ENCODE measurements at places on chromosomes 5 and 9. TPM values are rescaled to one million over a fixed set of nuclear protein-coding genes. Genes with fewer than 3 reads are reported as not detected.

Gene SMIM33
- not detected for total RNA-seq

GRCh38 chr5:108345541-108346171 lies 36.2 kb downstream of the FBXL17 start:
- DNase-seq, result no peak

GRCh38 chr5:125461641-125462072 lies 715.2 kb upstream of the ZNF608 start:
- DNase-seq, result no peak

Gene TNC
- total RNA-seq, result 32.6 TPM

GRCh38 chr9:35736201-35736633 lies 3.8 kb downstream of the CREB3 start:
- DNase-seq, result no peak

Gene PRR7
- total RNA-seq, result 1.00 TPM

Gene NTRK2
- 14.4 TPM for total RNA-seq

DNA sequence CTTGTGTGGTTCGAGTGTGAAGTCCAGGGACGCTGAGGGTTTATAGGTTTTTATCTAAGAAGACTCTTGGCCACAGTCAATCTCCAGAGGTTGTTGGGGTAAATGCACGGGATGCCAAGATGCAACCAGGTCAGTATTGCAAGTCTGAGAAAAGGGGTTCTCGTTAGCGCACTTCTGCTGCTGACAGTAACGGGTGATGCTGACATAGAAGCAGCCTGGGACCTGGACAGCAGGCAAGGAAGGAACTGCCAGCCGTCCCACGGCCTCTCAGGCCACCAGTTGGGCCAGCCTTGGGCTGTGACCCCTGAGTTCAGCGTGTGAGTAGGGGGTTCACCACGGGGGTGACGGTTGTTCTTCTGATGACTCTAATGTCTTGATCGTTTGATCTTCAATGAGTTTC lies 39.0 kb downstream of the TENT4A start:
- peak; percentile 55 for DNase-seq

DNA sequence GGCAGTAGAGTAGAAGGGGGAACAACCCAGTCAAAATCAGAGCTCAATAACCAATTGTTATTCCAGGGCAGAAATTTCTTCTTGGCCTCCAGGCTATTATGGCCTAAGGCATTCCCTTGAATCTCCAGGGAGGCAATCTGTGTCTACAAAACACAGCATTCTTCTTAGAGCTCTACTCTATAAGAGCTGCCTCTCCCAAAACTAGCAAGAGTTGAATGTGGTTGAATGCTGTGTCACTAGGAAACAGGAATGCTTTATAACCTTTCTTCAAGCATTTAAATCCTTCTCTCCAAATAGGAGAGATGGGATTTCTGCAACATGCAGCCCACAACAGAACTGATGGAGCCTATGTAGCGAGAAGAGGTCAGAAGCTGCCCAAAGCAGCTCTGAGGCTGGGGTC lies 97.1 kb upstream of the APC start:
- no peak for DNase-seq

GRCh38 chr9:122988920-122989621 lies 44.4 kb upstream of the GPR21 start:
- DNase-seq, result no peak

- DNase-seq, result no peak
Observed at GRCh38 chr5:178298283-178298807, 65.7 kb upstream of the PHYKPL start.

- DNase-seq, result no peak
Observed at GRCh38 chr5:91706785-91707520, 323.8 kb upstream of the ARRDC3 start.

Gene ABO
- total RNA-seq, result 2.3 TPM

- no peak for DNase-seq
Observed at GRCh38 chr9:10045598-10045997, 567.2 kb downstream of the PTPRD start.

DNA sequence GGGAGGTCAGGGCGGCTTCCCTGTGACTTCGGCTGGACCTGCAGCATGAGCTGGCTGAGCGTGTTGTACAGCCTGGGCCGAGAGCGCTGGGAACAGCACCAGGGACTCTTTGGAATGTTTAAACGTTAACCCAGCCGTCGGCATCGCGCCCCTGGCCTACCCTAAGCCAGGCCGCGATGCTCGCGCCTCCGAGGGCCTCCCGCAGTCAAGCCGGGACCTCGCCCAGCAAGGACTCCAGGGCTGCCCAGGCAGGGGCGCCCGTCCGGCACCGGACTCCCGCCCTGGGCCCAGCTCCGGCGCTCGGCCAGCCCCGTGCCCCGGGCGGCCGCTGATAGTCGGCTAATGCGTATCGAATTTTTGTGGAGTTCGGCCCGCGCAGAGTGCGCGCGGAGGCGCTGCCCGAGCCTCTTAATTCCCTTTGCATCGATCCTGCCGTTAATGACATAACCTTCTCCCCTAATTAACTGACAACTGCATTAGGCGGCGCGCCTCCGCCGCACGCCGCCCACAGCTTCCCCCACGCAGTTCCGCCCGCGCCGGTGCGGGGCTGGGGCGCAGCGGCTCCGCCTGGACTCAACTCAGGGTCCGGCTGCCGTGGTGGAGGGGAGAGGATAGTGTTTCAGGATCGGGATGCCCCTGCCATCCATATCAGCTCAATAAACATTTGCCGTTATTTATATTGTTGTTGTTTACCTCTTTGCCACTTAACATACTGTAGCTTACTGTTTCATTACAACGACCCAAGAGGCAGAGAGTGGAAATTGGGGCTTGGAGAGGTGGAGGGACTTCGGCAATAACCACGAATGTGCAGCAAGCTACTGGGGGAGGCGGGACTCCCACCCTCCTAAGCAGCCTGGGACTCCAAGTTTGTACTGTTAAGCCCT lies 28.8 kb upstream of the CDC23 start:
- DNase-seq, result no peak

- DNase-seq, result no peak
Observed at GRCh38 chr5:109329333-109330237, 80.2 kb downstream of the PJA2 start.

- no peak for DNase-seq
Observed at GRCh38 chr5:168301593-168302390, 10.3 kb downstream of the WWC1 start.

- no peak for DNase-seq
Observed at GRCh38 chr9:112119225-112120029, 55.7 kb downstream of the SUSD1 start.

GRCh38 chr9:35820076-35820475 lies 5.2 kb upstream of the HINT2 start:
- DNase-seq, result no peak

Gene PRR16
- 3.3 TPM for total RNA-seq

GRCh38 chr5:172151661-172152210 lies 36.3 kb downstream of the STK10 start:
- DNase-seq, result no peak

DNA sequence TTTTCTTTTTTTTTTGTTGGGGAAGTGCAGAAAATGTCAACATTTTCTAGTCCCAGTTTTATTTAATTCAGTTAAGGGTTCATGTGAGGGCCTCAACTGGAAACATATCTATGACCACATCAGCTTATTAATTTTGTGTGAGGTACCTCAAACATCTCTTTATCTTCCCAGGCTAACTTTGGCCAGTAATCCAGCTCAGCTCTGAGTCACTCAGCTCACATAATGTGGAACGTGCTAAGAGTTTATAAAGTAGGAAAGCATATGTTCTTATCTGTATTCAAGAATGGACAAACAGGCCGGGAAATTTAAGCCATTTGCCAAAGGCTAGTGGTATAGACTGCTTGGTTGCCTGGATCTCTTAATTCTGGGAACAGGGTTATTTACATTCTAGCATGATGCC lies 118.4 kb downstream of the INSYN2B start:
- DNase-seq, result no peak

Gene ARHGEF28
- total RNA-seq, result 9.4 TPM

- no peak for DNase-seq
Observed at GRCh38 chr5:180823346-180823745, 20.7 kb upstream of the MGAT1 start.

DNA sequence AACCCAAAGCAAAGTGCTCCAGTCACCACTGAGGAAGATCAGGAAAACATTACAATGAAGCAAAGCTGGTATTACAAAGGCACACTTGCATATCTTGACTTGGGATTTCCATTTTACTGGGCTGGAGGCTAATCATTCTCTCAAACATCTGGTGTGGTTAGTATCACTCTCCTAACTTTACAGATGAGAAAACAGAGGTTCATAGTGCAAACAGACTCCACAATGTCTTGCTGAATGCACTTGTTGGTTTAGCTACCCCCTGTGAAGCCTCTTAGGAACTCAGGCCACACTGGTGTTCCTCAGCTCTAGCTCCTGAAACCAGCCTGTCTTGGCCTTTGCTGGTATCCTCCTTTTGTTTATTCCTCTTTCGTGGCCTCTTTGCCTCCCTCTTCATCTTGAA lies 29.5 kb upstream of the SMAD5 start:
- DNase-seq, result no peak

- no peak for DNase-seq
Observed at GRCh38 chr9:104743376-104743985, 4.0 kb upstream of the NIPSNAP3A start.

- no peak for DNase-seq
Observed at GRCh38 chr9:16370647-16371046, 499.8 kb downstream of the BNC2 start.

All from mesenteric fat pad (tissue), 1 donor.